ENCODE measurements at places on chromosomes 1 and 21.

GRCh38 chr1:44819608-44820327 lies 11.4 kb downstream of the BTBD19 start:
- peak; percentile 99 for DNase-seq

GRCh38 chr21:14838400-14838799 lies 226.4 kb downstream of the NRIP1 start:
- no peak for DNase-seq

DNA sequence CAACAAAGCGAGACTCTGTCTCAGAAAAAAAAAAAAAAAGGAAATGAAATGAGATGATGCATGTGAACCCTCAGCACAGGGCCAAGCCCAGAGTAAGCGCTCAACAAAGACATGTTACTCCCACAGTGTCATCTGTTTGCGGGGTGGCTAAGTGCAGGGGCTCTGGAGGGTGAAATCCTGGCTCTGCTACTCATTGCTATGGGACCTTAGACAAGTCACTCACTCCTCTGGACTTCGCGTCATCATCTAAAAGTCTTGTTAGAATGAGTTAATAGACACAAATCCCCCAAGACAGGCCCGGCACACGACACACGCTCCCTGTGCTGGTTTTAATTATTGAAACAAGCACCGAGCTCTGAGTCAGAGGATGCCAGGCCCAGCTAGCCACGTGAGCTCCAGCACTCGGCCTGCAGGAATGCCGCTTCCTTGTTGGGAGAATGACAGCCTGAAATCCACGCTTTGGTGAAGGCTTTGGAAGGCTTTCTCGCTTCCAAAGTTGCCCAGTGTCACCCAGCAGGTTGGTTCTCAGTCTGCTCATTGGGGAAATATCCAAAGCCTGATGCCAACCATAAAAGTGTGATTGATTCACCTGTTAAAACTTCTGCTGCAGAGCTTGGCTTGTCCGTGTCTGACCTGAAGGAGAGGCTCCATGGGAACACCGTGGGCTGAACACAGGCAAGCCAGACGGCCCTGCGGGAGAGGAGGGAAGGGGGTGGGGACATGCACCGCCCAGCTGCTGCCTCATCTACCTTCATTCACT lies 36.7 kb upstream of the TARDBP start:
- DNase-seq = peak; percentile 26

- no peak for DNase-seq
These were observed 286.8 kb downstream of the LMO4 start for GRCh38 chr1:87615491-87615890.

DNA sequence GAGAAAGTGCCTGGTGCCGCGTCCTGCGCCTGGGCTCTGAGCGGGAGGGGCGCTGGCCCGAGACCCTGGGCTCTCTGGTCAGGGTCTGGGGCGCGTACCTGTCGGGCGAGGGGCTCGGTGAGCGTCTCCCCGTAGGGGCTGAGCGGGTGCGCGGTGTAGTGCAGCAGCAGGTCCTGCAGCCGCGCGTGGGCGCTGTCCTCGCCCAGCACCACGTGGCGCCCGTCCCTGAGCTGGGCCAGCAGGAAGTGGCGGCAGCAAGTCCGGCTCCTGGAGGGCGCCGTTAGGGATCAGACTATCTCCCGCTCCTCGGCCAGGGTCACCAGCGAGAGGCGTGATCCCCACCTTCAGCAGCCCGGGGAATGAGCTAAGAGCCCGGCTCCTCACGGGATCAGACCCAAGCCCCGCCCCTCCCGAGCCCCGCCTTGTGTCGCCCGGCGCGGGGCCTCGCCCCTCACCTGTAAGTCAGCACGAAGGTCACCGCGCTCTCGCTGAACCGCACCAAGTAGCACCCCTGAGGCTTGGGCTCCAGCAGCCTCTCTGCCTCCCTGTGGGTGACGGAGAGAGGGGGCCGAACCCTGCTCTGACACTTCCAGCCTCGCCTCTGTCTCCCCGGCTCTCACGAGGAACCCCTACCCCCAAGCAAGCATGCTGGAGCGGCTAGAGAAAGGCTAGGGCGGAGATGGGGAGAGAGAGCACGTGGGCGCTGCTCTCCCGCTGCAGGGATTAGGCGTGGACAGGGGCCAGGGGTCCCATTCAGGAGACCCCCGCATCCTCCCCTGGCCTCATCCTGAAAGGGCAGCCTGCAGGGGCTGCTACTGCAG lies 2.7 kb downstream of the SH2D2A start:
- peak; percentile 92 for DNase-seq

- DNase-seq = no peak
These were observed 45.6 kb downstream of the CRP start for GRCh38 chr1:159668739-159669138.

GRCh38 chr1:46717654-46718053 lies 1.3 kb downstream of the EFCAB14 start:
- no peak for DNase-seq

DNA sequence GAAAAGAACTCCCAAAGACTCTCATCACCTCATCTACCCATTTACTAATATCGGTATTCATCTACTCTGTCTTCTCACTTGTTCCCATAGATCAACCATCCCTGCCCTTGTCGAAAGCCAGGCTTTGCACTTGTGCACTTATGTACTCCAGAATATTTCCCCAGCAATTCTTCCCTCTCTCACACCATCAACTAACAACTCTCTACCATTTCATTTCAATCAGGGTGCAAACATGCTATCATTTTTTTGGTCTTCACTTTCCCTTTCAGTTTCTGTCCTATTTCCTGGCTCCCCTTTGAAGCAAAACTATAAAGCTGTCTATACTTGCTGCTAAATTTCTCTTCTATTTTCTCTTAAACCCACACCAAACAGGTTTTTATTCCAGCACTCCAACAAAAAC lies 6.7 kb downstream of the C1orf105 start:
- no peak for DNase-seq

DNA sequence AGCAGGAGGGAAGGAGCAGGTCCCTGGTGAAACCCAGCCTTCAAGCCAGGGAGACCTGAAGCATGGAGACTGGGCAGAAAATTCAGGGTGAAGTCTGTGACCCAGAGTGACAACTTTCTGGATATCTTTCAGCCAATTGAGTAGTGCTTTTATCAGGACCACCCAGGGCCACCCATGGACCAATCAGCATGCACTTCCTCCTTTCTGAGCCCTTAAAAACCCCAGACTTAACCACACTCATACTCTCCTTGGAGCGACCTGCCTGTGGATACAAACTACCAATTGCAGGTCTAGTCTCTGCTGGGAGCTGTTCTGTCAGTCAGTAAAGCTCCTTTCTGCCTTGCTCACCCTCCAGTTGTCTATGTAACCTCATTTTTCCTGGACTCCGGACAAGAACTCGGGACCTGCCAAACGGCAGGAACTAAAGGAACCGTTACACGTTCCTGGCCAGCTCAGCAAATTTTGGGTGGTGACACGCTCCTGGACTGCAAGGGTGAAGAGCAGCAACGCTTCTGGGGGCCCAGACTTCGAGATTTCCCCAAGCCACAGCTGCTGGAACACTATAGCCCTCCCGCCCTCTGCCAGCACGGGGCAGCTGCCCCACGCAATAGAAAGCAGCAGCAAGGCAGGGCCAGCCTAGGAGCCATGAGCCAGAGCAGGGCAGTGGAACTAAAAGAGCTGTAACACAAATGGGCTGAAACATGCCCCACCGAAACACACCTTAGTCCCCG lies 1183.4 kb downstream of the AMY1C start:
- DNase-seq = no peak

- no peak for DNase-seq
These were observed 43.1 kb downstream of the PDE9A start for GRCh38 chr21:42696501-42697040.

GRCh38 chr21:32320059-32320458 lies 21.4 kb downstream of the MRAP start:
- DNase-seq = no peak

DNA sequence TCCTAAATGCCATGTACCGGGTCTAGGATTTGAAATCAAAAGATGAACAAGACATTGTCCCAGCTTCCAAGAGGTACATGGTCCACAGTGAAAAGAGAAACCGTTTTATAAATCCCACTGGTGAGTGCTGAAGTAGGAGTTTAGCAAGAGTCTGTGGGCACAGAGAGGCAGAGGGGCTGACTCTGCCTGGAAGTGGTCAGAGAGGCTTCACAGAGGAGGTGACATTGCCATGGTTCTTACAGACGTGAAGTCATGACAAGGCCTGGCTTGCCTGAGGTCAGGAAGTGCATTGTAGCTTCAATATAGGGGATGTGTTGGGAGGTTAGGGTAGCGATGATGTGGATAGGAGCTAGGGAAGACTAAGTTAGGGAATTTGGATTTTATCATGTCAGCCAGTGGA lies 28.4 kb downstream of the MAPKAPK2 start:
- DNase-seq = no peak

GRCh38 chr1:41530411-41530810 lies 45.9 kb upstream of the EDN2 start:
- no peak for DNase-seq

DNA sequence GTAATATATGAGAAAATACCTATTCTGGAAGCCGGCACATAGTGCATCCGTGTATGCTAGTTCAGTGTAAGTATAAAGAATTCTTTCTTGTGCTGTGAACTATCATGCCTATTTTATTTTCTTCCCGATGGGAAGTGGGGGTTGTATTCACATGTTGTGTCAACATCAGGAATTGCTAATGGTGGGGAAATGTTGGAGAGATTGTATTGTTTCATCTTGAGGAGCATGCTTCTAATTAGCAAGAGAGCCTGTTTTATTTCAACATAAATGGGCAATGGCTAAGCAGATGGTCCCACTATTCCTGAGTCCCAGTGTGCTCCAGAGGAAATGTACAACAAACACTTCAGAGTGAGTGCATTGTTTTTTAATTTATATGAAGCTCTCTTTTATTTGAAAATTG lies 485.2 kb downstream of the PLPP3 start:
- DNase-seq = no peak

DNA sequence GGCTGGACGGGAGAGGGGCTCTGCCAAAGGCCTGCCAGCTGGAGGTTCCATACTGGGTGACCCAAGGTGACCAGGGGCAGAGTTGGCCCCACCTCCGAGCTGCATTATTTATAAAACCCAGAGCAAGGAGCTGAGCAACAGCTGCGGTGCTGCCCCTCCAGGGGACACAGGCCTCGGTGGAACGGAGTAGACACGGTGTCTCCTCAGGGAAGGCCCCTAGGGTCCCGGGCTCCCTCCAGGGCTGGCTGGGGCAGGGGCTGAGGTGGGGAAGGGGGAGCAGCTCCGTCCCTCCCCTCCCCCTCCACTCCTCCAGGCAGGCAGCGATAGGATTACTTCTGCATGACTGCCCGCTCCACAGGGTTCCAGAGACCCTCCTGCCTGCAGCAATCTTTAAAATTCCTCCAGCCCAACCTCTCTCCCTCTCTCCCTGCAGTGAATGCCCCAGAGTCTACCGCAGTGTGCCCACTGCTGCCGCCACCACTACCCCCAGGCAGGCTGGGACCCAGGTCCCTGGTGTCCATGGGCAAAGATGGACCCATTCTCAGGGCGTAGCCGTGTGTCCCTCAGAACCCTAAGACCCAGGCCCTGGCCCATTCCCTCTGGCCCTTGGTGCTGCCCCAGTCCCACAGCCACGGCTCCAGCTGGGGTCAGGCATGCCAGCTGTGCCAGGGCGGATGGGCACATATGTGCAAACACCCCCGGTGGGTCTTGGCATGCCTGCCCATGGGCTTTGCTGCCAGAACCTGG lies 10.8 kb downstream of the AHDC1 start:
- peak; percentile 87 for DNase-seq

- peak; percentile 22 for DNase-seq
These were observed 6.2 kb downstream of the TMEM35B start for GRCh38 chr1:34978921-34979320.

- no peak for DNase-seq
These were observed 123.2 kb downstream of the IGSF21 start for GRCh38 chr1:18230840-18231239.

DNA sequence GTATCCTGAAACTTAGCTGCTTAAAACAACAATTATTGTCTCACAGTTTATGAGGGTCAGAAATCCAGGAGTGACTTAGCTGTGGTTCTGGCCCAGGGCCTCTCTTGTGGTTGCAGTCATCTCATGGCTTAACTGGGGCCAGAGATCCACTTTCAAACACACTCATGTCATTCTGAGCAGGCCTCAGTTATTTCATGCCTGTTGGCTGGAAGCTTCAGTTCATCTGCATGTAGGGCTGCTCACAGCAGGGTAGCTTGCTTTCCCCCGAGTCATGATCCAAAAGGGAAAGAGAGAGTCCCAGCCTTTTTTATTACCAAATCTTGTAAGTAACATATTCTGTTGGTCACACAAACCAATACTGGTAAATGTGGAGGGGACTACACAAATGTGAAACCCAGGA lies 96.6 kb upstream of the B3GALT2 start:
- DNase-seq = no peak

DNA sequence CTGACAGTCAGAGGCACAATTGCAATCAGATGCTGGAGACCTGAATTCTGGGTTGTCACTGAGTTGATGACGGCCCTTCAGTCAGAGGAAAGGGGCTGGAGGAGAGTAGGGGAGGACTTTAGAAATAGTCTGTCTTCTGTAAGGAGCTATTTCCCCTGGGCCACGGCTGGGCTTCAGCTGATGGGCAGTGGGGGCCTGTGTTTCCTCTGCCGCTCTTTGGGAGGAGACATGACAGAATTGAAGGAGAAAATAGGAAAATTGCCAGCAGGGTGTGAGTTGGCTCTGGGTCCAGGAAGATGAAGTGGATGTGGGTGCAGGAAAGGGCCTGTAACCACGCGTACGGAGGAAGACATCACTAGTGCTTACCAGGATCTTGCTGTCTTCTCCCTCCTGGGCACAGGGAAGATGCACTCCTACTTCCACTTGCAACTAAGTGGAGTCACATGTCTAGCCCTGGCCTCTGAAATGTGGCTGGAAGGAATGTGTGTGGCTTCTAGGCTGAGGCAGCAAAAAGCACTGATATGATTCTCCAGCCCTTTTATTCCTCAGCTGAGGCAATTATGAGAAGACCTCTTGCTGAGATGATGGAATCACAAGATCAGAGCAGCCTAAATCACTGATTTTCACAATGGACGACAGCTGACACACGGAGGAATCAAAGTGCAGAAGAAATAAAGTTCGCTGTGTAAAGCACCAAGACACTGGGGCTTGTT lies 250.0 kb downstream of the GRIK3 start:
- no peak for DNase-seq
